ENCODE measurements at places on chromosomes 12 and 14. TPM values are rescaled to one million over a fixed set of nuclear protein-coding genes. Genes with fewer than 3 reads are reported as not detected.

Gene SOX5
- 13.0 TPM for total RNA-seq

Gene PRPH
- 2.7 TPM for total RNA-seq

Gene NKX2-1
- total RNA-seq, result 185 TPM

Gene EIF4B
- total RNA-seq, result 301 TPM

Gene SERPINA9
- total RNA-seq, result not detected

Gene TCL1B
- total RNA-seq, result 0.28 TPM

Gene KRT1
- total RNA-seq, result 0.09 TPM

Gene NGB
- total RNA-seq, result not detected

Gene CCDC88C
- total RNA-seq, result 66.0 TPM

Gene SDR9C7
- not detected for total RNA-seq

Gene RFX4
- total RNA-seq, result not detected

Gene STAC3
- 1.7 TPM for total RNA-seq
